ENCODE measurements at places on chromosomes 12 and 14.

DNA sequence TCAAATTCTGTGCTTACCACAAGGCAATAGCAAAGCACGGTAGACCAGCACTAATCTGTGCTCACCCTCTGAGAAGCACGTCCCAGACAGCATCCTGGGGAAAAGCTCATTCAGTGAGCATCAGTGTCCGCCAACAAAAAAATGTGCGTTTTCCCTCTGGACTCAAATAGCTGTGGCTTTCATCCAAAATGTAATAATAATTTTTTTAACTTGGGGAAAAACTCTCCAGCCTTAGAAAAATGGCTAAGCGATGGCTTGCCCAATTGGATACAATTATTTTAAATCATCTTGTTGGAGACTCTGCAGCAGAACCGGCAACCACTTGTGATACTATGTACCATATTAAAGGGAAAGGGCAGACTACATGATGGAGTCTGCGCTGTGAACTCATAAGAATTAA lies 1.1 kb upstream of the KRT77 start:
- no peak for DNase-seq

DNA sequence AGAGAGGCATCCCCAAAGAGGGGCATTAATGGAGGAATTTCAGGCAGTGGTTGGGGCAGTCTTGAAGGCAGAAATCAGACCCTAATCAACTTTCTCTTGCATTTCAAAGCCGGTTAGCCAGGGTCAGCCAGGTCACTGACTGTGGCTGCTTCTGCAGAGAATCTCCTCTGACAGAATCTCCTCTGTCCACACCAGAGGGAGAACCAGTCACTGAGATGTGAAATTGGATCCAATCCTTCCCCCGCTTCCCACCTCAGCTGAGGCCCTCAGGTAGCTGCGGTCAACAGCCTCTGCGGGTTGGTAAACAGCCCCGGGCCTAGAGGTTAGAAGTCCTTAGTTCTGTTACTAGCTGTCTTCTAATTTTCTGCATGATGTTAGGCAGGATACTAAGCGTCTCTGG lies 39.8 kb upstream of the NUAK1 start:
- DNase-seq, result no peak

- no peak for DNase-seq
Measured at GRCh38 chr12:45260104-45260815, 44.4 kb downstream of the ANO6 start.

DNA sequence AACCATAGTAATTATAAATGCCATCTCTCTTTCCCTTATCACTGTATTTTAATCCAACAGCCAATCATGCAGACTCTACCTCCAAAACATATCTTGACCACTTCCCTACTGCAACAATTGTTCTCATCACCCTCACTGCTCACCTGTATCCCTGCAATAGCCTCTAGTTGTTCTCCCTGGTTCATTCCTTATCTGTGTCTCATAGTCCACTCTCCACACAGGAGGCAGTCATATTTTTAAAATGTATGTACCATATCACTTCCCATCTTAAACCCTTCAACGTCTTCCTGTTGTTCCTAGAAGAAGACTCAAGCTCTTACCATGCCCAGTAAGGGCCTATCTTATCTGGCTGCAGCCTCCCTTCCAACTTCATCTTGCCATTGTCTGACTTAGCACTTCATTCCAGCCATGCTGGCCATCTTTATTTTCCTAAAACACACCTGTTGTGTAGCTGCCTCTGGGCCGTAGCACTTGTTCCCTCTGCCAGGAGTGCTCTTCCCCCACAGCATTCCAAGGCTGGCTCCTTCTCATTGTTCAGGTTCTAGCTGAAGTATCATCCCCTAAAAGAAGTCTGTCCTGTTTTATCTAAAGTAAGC lies 27.8 kb upstream of the BHLHE41 start:
- DNase-seq, result no peak

- DNase-seq, result no peak
Measured at GRCh38 chr12:56082967-56083366, 3.0 kb downstream of the ERBB3 start.

DNA sequence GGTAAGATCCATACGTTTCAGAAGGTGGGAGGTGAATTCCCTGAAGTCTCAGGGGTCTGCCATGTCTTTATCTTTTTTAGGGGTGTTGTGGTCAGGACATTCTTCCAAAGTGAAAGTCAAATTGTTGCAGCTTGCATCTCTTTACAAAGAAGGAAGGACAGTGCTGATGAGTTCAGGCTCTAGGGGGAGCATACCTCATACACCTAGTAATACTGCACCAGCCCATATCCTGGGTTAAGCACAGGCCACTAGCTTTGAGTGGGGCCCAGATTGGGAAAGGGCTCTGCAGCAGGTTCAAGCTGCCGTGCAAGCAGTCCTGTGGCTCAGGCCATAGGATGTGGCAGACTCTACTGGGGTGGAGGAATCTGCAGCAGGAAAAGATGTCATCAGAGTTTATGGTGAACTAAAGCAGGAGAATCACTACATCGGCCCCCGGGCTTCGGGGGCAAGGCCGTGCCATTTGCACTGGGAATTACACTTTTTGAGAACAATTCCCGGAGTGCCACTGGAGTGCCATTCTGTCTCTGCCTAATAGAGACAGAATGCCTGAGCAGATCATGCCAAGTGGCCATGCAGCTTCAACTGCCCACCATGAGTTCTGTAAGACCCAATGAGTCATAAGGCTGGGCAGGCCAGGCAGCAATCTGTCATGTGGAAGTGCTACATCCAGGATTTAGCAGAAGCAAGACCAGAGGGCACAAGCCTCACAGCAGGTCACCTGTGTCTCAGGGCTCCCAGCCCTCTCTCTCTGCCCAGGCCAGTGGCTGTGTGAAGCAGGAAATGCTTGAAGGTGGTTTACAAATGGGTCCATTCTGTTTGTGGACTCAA lies 32.3 kb downstream of the DIO3 start:
- DNase-seq, result no peak

All from activated gamma-delta T cell (primary cell).